ENCODE measurements at places on chromosomes 4 and X.

GRCh38 chr4:55363691-55364351 lies 17.8 kb downstream of the SRD5A3 start:
- no peak for DNase-seq

- peak; percentile 42 for DNase-seq
Observed at GRCh38 chr4:6116696-6117285, 83.6 kb downstream of the JAKMIP1 start.

DNA sequence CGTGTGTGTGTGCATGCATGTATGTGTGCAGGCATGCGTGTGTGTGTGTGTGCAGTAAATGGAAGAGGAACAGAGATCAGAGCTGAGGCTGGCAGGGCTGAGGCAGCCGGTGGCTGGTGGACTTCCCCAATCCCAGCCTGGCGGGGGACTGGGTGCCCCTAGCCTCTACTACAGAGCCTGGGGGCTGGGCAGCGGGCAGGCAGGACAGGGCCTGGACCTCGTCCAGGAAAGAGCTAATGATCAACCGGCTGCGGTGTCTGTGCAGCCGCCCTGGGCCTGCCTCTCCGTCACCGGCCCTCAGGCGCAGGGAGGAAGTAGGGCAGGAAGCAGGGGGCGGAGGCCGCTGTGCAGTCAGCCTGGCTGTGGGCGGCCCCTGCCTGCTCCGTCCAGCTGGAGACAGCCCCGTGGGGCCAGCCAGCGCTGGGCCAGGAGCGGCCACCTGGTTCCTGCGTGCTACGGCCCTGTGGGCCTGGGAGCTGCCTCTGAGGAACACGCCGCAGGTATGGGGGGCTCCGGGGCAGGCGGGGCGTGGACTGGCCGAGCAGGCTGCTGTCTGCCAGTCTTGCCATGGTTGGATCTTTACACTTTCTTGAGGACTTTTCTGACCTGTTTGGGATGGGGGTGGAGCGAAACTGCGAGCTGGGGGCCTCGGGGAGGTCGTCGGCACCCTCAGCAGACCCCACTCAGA lies at the start of gene SH3TC1:
Gene SH3TC1, plus strand, starts transcription at position 385 of the 688 bp plus-strand sequence. CDS start 5,905 bp downstream, outside the sequence.
- peak; percentile 96 for DNase-seq

DNA sequence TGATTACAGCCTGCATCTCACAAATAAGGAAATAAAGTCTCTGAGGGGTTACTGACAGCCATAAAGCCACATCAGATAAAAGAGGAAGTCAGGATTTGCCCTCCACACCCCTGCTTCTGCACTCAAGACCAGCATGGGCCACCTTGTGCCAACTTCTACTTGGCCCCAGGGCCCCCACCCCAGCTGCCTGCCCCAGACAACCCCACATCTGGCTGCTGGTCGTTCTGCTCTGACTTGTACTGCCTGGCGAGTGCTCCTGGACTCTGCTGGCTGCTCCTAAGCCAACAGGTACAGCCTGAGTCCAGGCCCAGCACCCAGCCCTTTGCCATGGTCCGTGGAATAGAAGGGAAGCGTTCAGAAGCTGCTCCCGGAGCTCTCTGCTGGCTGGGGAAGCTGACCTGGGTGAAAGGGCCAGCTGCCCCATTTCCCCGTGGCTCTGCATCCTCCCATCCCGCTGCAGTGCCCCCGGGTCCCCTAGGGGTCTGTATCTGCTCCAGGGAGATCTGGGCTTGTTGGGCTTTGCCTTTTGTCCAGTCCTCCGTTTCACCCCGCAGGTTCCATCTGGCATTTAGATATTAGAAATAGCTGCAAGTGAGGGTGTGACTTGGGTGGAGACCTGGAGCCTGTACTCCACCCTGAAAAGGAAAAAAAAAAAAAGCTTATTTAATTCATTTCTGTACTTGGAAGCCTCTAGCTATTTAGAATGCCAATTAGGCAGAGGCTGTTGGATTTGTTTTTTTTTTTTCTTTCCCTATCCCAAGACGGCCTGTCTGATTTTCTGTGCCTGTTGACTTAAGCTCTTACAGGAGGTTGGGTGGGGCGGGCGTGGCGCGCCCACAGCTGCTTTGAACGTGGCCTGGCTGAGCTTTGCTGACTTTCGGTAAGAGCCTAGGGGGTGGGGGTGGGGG lies 194.7 kb downstream of the PTTG2 start:
- peak; percentile 87 for DNase-seq

- no peak for DNase-seq
Observed at GRCh38 chr4:75605928-75606327, 24.4 kb downstream of the CDKL2 start.

GRCh38 chr4:61443813-61444510 lies 243.8 kb downstream of the ADGRL3 start:
- DNase-seq = no peak

GRCh38 chrX:125132274-125132673 lies 187.4 kb upstream of the TEX13C start:
- no peak for DNase-seq

DNA sequence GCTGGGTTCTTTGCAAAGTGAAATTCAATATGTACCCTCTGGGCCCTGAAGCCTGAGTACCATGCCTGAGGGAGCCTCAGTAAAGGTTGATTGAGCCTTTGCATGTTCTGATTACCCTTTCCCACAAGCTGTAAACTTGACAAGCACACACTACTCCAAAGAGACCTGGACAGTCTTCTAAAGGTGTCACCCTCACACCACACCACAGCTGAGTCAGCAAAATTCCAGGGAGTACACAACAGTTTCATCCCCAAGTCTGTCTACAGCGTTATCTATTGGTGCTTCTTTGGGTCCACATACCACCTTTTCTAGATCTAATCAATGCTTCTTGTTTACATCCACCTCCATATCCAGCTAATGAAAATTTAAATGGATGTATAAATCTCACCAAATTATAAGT lies 180.8 kb downstream of the AMELX start:
- DNase-seq = no peak

GRCh38 chr4:78780093-78780492 lies 3.9 kb downstream of the BMP2K start:
- no peak for DNase-seq

DNA sequence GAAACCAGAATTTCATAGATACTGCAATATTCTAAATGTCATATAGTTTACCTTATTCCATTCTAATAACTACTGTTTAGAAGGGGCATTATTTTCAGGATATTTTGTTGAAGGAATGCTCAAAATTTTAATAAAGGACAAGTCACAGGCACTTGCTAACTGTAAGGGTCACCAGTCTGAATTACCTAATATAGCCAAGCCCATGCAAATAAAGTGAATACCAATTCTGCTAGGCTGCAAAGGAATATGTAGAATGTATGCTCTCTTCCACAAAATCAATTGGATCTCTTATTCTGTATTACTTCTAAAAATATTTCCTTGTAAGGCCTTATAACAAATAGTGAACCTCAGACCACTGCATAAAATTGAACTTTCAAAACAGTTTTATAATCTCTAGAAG lies 52.3 kb upstream of the FAT4 start:
- no peak for DNase-seq

- no peak for DNase-seq
Observed at GRCh38 chrX:87516717-87517121, 883 bp upstream of the KLHL4 start.

DNA sequence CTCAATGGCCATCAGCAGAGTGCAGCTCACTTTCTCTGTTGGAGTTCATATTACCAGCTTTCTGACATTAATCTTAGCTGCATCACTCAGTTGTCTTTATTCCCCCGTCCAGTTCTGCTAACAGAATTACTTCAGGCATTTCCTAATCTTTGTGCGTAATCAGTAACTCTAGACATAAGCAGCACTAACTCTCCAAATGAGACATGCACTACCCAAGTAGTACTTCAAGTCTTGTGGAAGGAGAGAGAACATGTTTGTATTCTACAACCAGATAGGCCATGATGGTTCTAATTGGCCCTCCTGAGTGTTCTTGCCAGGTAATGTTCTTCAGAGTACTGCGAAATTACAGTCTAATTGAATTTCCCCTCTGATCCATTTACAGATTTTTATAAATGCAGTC lies 448.5 kb upstream of the RPS6KA3 start:
- DNase-seq = no peak

DNA sequence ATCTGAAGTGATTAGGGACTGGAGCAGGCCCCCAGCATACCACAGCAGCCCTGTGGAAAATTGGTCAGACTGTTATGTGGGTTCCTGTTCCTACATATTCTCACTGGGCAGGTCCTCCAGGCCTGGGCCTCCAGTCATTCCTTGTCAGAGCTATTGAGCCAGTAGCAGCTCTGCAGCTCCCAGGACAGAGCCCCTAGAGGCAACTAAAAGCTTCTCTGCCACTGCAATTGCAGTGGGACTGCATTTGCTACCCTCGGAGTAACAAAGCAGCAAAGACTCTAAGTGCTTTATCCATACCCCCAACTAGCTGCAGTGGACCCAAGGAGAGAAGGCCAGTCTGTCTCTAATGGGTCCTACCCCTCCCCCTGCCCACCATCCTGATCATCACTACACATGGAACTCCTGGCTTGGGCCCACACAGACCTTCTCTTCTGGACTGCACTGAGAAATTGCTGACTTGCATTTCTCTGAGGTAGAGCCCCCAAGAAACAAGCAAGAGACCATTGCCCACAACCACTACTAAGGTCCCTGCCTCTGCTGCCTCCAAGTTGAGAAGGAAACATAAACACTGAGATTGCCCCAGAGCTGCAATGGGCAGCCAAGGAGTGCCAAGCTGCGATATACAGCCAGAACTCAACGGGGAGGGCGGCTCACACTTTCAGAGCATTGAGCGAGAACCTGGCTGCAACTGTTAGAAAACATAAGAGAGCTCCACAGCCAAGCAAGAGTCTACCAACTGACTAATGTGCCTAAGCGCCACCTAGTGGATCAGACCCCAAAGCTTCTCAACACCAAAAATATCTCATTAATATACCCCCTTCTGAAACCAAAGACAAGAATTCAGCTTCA lies 738.7 kb upstream of the NDST4 start:
- DNase-seq = no peak

- no peak for DNase-seq
Observed at GRCh38 chr4:18106620-18107019, 85.1 kb upstream of the LCORL start.

- peak; percentile 50 for DNase-seq
Observed at GRCh38 chrX:151698485-151698884, 3.2 kb downstream of the PRRG3 start.

GRCh38 chr4:158805635-158806471 lies 37.0 kb downstream of the FNIP2 start:
- DNase-seq = no peak

GRCh38 chrX:148542481-148543255 lies 42.3 kb downstream of the AFF2 start:
- no peak for DNase-seq

DNA sequence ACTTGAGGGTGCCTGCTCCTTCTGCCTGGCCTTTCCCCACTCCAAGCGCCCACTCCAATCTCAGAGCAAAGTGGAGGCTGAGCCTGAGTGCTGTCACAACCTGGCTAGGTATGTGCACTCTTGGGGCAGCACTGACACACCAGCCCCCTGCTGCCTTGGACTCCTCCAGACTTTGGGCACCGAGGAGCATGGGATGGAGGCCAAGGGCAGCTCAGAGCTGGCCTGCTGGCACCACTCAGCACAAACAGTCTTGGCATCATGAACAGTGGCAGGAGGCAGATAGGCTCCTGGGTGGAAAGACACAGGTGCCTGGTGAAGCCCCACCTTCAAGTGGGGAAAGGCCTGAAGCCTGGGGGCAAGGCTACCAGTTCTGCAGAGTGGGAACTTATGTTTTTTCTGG lies 91.8 kb downstream of the KCNIP4 start:
- no peak for DNase-seq

DNA sequence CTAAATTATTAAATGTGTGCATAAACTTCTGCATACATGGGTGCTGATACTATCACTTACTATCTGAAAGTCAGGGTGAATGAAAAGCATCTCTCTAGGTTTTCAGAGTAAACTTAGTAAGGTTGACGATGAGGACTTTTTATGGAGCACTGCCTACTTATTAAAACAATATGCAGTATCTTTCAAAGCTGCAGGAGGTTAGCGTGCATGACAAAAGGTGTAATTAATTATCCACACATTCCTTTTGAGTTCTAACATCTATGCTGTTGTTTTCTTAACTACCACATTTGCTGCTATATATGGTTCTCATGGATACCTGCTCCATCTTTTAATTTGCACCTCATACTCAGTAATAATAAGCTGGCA lies 256.2 kb downstream of the FSTL5 start:
- no peak for DNase-seq

- DNase-seq = no peak
Observed at GRCh38 chrX:119622356-119623232, 16.4 kb upstream of the NKRF start.

DNA sequence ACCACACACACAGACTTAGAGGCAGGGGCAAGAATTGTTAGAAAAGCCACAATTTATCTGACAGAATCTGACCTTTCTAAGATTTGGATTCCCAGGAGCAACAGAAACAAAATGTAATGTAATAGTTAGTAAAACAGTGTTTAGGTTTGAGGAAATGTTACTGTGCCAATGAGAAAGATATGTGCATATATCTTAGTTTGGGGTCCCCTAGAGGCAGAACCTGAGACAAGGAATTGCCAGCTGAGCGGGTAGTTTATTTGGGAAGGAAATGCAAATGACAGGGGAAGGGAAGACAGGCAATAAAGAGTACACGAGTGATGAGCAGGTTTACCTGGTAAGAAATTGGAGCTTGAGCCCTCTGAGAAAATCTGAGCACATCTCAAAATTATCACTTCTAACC lies 31.3 kb upstream of the DDX53 start:
- no peak for DNase-seq

DNA sequence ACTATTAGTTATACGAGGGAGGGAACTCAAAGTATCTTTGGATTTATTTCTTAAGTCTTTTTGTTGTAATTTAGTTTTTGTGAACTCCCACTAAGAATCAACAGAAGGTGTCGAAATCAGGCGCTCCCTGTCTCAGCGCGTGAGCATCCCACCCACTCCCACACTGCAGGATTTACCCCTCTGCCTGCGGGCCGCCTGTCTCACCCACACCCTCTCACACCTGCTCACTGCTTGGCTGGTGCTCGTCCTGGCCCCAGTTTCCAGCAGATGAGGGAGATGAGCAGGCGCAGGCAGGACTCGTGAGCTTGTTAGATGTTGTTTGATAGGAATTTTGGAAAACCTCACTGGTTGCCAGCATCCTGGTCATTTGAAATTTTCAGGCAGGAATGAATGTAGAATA lies 20.8 kb upstream of the HGFAC start:
- DNase-seq = no peak

GRCh38 chrX:9188117-9188516 lies 154.2 kb upstream of the FAM9B start:
- DNase-seq = no peak

GRCh38 chr4:173057901-173058300 lies 110.7 kb upstream of the GALNT7 start:
- no peak for DNase-seq

All from posterior vena cava (tissue), 2 donors.